ENCODE measurements at places on chromosomes 6 and 20. TPM values are rescaled to one million over a fixed set of nuclear protein-coding genes. Genes with fewer than 3 reads are reported as not detected.
A peak's percentile ranks its signal among the peaks of the same experiment; 100 is the strongest.

DNA sequence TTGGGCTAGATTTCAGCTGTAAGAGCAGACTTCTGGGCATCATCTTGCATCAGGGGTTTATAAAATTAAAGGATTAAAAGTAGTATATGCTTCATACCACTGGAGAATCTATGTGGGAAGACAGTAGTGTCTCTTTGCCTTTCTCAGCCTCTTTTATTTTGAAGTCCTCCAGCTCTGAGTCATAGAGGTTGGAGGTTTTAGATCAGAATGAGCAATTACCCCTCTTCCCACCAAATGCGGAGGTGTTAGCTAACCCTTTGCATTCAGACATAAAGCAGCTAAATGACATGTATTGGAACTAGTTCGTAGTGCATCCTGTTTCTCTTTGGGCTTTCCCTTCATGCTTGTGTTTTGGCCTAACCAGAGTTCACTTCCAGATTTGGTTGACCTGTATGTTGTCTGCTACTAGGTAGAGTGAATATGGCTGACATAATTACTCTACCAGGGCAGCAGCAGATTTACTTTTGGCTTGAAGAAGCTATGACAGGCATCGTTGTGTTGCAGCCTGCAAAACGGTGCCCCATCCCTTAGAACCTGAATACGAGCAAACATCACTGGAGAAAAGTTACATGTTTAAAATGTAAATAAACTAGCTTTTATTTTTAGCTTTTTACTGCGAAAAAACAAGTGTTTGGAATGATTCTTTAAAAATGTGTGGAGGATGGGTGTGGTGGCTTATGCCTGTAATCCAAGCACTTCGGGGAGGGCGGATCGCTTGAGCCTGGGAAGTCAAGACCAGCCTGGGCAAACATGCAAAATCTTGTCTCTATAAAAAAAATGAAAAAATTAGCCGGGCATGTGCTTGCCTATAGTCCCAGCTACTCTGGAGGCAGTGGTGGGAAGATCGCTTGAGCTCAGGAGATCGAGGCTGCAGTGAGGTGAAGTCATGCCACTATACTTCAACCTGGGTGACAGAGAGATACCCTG, 82.2 kb downstream of the MYO6 start:
- DNase-seq = no peak

- no peak for DNase-seq
These were observed 2.9 kb upstream of the TRMT11 start for GRCh38 chr6:125983246-125983945.

- DNase-seq = no peak
These were observed 913.0 kb downstream of the C6orf118 start for GRCh38 chr6:164396071-164397047.

DNA sequence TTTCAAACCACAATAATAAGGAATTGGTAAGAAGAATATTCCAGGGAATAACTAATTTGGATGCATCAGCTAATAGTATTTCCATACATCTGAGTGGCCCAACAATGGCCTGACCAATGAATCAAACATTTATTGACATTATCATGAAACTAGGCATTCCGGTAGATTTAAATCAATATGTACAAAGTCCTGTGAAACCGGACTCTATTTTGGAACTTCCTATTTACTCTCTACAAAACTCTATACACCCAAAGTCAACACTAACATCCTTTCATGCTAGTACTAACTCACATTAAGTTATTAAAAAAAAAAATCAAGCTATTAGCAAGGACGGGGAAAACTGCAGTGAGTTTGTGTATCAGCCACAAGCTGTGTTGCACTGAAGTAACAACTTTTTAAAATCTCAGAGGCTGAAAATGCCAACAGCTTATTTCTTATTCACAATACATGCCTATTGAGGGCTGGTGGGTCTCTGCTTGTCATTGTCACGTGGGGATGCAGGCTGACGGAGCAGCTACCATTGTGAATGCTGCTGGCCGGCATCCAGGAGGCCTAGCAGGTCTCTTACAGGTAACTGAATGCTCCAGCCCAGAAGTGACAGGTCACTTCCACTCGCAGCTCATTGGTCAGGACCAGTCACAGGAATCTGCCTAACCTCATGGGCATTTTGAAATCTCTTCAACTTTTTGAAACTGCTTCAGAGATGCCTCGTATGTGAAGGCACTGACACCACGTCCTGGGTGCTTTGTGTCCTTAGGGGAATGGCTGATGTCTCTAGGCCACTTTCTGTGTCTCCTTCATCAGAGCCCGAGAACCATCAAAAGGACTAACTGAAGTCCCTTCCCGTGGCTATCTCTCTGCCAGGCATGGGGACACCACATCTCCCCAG, 76.3 kb downstream of the SLC22A23 start:
- peak; percentile 89 for DNase-seq

DNA sequence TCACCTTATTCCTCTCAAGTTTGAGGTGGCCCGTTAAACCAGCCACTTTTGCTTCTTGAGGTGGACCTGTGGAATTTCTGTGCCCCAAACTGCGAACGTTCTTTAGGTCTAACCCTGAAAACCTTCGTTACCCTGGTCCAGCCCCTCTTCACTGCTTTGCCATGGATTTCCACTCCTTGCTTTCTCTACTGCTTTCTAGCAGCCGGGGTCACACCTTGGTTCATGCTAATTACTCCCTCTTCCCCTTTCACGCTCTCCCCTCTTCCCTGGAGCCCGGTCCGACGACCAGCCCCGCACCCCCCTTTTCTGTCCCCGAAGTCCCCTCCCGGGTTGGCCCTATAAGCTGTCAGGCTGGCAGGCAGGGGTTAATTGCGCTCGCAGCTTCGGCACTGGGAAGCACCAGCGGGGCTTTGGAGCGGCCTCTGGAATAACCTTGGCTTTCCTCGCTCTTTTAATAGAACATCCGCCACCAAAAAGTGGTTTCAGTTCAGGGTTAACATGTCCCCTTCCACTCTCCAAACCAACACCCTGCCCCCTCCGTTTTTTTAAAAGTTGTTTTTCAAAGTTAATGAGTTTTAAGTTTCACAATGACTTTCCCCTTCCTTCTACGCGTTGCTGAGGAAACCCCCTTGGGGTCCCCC, 1.4 kb upstream of the HIVEP1 start:
- DNase-seq = peak; percentile 66

- no peak for DNase-seq
These were observed 5.6 kb upstream of the MBOAT1 start for GRCh38 chr6:20217891-20218290.

DNA sequence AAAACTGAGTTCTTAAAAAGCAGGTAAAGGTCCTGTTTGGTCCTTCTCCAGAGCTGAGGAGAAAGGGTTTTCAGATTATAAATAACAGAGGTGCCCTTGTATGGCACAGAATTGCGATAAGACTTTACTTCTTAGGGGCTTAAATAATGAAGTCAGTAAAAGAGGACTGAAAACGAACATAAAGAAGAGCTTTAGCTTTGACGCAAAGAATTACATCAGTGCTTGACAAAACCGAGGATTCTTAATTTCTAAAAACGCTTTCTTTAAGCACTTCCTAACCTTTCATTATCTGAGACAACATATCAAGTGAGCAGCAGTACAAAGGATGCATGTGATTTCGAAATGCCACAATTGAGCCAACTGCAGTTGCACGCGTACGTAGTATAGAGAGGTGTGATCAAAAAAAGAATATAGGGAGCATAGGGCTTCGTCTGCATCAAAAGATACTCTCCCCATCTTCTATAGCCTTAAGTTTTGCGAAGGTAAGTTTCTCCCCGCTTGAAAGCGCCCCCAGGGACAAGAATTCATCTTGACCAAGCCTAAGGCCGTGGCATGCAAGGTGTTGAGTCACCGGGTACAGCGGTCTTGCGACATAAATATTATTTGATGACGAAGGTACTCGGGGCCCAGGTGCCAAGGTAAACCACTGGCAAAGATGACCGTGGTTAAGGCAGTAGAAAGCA, 778 bp upstream of the LOC128125822 start:
- DNase-seq = peak; percentile 71

GRCh38 chr6:24798740-24799540, at the start of gene ARMH2:
Gene ARMH2 (minus strand): TSS chr6:24798917. CDS start chr6:24798857, 60 bp downstream.
- DNase-seq = no peak

- no peak for DNase-seq
These were observed 32.8 kb upstream of the TFAP2B start for GRCh38 chr6:50785921-50786320.

GRCh38 chr20:40658509-40658908, 30.5 kb downstream of the MAFB start:
- DNase-seq = no peak

- no peak for DNase-seq
These were observed 59.3 kb downstream of the KIF6 start for GRCh38 chr6:39665861-39666260.

DNA sequence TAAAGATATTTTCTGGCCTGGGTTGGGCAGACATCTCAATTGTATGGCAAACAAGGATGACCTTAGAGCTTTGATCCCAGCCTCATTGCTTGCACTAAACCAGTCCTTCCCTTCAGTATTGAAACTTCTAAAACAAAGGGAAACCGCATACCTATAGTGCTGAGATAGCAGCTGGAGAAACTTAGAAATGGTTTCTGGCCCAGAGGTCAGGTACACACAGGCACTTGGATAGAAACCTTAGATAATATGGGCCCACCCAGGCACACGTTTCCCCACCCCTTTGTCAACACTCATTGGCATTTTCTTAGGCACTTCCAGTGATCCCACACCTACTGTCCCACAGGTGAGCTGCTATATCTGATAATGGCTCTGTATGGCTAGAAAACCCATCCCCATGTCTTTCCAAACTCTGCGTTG, 22.1 kb downstream of the NRSN1 start:
- DNase-seq = no peak

DNA sequence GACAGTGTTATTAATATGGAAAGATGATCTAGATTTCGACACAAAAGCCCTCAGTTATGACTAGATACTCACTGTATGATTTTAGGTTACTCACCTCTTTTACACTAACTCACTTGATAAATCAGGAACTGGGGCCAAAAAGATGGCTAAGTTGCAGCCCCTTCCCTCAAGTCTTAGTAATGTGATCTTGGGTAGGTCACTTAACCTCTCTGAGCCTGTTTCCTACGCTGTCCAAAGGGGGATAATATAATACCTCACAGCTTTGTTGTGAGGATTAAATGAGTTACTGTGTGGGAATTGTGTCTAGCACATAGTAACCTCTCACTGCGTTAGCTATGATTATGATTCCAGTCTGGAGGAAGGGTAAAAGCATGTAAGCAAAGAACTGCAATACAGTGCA, 1.3 kb downstream of the TTI1 start:
- DNase-seq = no peak

GRCh38 chr20:50093240-50093639, 19.7 kb downstream of the UBE2V1 start:
- DNase-seq = no peak

DNA sequence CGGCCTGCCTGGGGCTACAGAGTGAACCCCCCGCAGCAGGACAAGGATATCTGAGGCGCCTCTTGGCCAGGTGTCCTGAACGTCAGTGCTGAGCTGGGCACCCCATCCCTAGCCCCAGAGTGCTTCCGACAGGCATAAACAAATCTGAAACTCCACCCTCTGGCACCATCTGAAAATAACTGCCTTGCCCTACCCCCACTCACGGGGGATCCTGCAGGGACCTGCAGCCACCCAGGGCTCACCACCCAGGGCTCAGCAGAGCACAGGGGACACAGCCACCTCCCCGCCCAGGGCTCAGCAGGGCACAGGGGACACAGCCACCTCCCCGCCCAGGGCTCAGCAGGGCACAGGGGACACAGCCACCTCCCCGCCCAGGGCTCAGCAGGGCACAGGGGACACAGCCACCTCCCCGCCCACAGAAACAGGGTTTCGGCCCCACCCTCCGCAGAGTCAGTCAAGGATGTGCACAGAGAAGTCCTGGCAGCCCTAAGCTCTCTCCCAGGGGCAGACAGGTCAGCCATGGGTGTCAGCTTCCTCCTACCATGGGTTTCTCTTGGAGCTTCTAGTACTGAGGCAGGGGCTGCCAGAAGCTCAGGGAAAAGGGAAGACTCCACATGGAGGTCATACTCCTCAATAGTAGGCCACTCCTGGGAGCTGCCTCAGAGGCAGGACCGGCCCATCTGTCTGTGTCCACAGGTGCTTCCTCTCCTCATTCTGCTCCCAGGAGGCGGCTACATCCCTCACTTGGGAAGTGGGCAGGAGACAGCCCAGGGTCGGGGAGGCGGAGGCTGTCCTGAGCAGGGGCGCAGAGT, 4.6 kb downstream of the UCKL1 start:
- no peak for DNase-seq

DNA sequence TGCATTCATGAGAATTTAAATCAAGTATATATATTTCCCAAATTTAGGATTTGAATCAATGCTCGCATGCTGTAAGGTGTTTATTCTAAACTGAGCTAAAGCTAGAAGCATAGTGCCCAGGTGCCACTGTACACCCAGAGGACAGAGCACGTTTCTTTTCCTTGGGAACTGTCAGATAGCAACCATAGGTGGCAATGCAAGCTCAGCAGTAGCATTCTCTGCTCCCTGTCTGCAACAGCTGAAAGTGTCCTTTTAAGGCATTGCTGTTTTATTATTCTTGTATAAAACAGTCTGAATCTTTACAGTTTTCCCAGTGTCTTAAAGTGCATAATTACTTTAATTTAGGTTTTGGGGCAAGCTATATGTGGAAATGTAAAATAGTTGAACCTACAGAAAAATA, 443.4 kb upstream of the MMS22L start:
- DNase-seq = no peak

DNA sequence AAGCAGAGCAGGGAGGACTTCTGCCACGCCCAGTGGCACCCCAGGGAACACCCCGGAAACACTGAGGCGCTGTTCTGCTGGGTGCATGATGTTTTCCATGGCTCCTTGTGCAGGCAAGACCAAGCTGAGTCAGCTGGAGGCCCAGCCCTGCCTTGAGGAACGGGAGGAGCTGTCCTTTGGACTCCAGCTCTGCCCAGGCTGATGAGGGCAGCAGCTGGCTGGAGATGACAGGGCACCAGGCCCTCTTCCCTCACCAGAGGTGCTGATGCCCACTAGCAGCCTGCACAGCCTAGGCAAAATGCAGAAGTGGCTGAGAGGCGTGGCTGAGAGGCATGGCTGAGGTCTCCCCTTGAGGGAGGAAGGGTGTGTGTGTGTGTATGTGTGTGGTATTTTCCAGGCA, 2.4 kb downstream of the C6orf132 start:
- DNase-seq = peak; percentile 80

- DNase-seq = no peak
These were observed 54.5 kb downstream of the ADGRG6 start for GRCh38 chr6:142356201-142356883.

- DNase-seq = no peak
These were observed 87.9 kb upstream of the BMP5 start for GRCh38 chr6:55963301-55963700.

Gene SERAC1
- total RNA-seq = 16.6 TPM

Gene PBOV1
- not detected for total RNA-seq

Gene HAO1
- 2.7 TPM for total RNA-seq

Gene TRIM40
- total RNA-seq = not detected

Gene CTNNBL1
- 44.0 TPM for total RNA-seq

Gene SLC22A2
- 1.4 TPM for total RNA-seq

Gene TRPC4AP
- 60.5 TPM for total RNA-seq

Gene SIGLEC1
- 8.2 TPM for total RNA-seq
